ENCODE measurements at places on chromosomes 5 and 9.

DNA sequence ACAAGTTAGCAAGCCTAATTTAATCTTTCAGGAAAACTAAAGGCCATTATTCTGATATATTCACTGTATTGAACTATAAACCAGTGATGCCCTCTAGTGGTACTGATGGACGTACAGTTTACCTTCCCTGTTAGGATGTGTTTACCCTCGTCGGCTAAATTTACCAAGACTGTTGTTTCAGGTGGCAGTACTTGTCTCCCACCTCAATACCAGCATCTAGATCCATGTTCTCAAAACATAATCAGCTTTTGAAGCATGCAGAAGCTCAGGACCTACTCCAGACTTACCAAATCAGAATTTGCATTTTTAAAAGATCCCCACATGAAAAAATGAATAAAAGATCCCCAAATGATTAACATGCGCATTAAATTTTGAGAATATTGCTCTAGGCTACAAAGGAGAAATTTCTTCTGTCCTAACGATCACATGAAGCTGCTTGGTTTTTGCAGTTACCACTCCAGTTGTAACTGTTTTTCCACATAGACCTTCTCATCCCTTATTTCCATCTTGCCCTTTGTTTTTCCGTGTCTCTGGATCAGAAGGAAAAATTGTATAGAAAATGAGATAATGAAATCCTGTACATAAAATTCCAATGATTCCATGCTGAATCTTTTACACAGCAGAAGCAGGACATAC is 3.2 kb upstream of the BAAT start:
- H3K27me3 ChIP-seq: no peaks in the 10 kb centered on the region
- H3K36me3 ChIP-seq: no peaks in the 10 kb centered on the region
- no peak overlapping the region for H3K27ac ChIP-seq
- H3K4me1 ChIP-seq: no peaks in the 10 kb centered on the region
- DNase-seq: no peak

- no peaks in the 10 kb centered on the region for H3K4me1 ChIP-seq
- H3K36me3 ChIP-seq: no peaks in the 10 kb centered on the region
- no peak overlapping the region for H3K27ac ChIP-seq
- H3K27me3 ChIP-seq: no peaks in the 10 kb centered on the region
- H3K4me3 ChIP-seq: no peak overlapping the region
These were observed 227.1 kb upstream of the NREP start for GRCh38 chr5:111984044-111984443.

GRCh38 chr9:19451240-19452087 is 42.7 kb downstream of the ACER2 start:
- H3K4me1 ChIP-seq: no peaks in the 10 kb centered on the region
- no peak for DNase-seq
- no peak overlapping the region for H3K27ac ChIP-seq
- no peaks in the 10 kb centered on the region for H3K36me3 ChIP-seq

DNA sequence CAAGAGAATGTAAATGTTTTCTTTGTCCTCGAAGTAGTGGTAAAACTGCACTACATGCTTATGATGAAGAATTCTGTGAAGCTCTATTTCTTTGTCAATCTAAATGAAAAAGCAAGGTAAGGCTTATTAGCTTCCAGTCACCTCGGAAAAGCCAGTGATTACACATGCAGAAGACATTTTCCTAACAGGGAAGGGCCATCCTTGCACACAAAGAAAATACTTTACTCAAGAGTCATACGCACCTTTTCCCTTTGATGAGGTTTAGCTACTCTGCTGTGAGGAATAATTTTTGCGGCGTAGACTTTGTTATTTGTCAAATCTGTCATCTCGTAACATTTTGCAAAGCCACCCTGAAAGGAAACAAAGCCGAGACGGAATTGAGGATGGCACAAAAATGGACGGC is 1.1 kb downstream of the PLK2 start:
- peak overlapping the region; percentile 87 for H3K4me3 ChIP-seq
- H3K4me1 ChIP-seq: peaks cover 38% of the 10 kb centered on the region
- H3K36me3 ChIP-seq: peaks cover 31% of the 10 kb centered on the region
- peak overlapping the region; percentile 94 for H3K27ac ChIP-seq

DNA sequence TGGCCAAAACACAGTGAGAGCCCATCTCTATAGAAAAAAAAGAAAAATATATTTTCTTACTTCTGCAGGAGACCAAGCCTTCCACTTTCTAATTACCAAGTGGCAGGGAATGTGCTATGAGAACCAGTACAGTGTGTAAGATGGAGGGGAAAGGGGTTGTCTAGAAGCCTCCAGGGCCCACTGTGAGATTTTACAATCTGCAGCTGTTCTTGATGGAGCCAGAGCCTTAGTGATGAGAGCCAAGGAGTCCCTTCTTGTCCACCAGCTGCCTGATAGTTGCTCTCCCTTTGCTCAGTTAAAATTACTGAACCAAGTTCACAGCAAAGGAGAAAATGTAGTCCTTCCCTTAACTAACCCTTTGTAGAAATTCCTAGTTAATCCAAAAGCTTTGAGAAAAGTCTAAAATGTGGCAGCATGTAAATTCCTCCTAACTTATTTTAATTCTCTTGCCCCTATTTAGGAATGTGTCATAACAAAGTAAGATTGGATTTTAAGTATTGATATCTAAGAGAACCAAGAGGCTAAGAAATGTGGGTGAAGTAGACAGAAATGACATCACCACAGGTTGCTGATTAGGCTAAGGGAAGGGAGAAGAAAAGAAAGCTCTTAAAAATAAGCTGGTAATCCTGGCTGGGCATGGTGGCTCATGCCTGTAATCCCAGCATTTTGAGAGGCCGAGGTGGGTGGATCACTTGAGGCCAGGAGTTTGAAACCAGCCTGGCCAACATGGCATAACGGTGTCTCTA is 19.3 kb downstream of the SRP19 start:
- H3K4me1 ChIP-seq: peaks cover 17% of the 10 kb centered on the region
- H3K27me3 ChIP-seq: no peaks in the 10 kb centered on the region
- no peak overlapping the region for H3K27ac ChIP-seq
- no peak overlapping the region for H3K4me3 ChIP-seq
- peaks cover 38% of the 10 kb centered on the region for H3K36me3 ChIP-seq

GRCh38 chr9:97504381-97505216 is 3.1 kb downstream of the TMOD1 start:
- peak overlapping the region; percentile 20 for H3K4me3 ChIP-seq
- peak overlapping the region; percentile 97 for H3K27ac ChIP-seq
- H3K36me3 ChIP-seq: no peaks in the 10 kb centered on the region
- H3K4me1 ChIP-seq: peaks cover 38% of the 10 kb centered on the region
- no peak for DNase-seq

DNA sequence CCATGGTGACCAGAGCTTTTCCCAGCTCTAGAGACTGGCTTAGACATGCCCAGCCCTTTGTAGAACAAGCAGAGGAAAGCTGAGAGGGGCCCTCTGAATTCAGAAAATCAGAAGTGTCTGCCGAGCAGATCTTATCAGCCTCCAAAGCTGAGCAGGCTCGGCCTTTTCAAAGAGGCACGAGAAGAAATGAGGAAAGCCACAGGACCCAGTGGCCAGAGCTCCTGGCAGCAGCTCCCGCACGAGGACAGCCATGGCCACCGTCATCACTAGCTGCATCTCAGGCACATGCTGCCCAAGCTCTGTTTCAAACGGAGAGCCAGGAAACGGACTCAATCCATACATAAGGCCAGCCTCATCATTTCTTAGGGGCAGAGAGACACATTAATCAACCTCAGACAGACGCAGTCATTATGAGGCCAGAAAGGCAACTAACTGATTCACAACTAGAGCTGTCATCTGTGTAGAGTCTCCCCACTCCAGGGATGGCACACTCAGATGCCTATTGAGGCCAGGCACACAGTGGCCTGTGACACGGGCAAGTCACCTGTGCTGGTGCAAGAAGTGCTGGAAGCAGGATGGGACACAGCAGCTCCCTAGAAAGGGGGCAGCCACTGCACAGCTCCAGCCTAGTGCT is 194.7 kb downstream of the FRMD3 start:
- H3K4me1 ChIP-seq: no peaks in the 10 kb centered on the region
- H3K27me3 ChIP-seq: no peaks in the 10 kb centered on the region
- H3K4me3 ChIP-seq: no peak overlapping the region
- DNase-seq: no peak
- no peak overlapping the region for H3K27ac ChIP-seq
